Activated CD8-positive, alpha-beta T cell treated with anti-CD3 and anti-CD28 coated beads for 36 hours (primary cell): ENCODE measurements at places on chromosomes 7 and 10.
A peak's percentile ranks its signal among the peaks of the same experiment; 100 is the strongest.

DNA sequence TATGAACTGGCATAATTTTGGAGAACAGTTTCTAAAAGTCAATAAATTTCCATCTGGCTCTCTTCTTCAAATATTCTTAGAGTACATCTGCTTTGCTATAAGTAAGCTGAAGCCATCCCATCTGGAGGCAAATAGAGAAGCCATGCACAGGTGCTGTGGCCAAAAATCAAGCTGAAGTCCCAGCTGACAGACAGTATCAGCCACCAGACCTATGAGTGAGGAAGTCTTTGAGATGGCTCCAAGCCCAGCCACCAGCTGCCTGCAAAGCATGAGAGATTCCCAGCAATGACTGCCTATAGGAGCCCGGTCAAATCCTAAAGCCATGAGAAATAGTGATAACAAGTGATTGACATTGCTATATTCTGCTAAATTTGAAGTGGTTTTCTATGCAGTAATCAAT is 21.7 kb upstream of the PRSS58 start:
- no peak overlapping the region for H3K27ac ChIP-seq
- H3K36me3 ChIP-seq = peaks cover 3% of the 10 kb centered on the region
- H3K27me3 ChIP-seq = peaks cover 21% of the 10 kb centered on the region
- no peak overlapping the region for H3K4me3 ChIP-seq
- no peak for DNase-seq
- H3K4me1 ChIP-seq = peaks cover 6% of the 10 kb centered on the region

GRCh38 chr7:50664937-50665336 is 99.7 kb upstream of the DDC start:
- peaks cover 2% of the 10 kb centered on the region for H3K36me3 ChIP-seq
- DNase-seq = no peak
- H3K4me3 ChIP-seq = no peak overlapping the region
- no peaks in the 10 kb centered on the region for H3K27me3 ChIP-seq
- H3K27ac ChIP-seq = peak overlapping the region; percentile 53
- peaks cover 50% of the 10 kb centered on the region for H3K4me1 ChIP-seq

DNA sequence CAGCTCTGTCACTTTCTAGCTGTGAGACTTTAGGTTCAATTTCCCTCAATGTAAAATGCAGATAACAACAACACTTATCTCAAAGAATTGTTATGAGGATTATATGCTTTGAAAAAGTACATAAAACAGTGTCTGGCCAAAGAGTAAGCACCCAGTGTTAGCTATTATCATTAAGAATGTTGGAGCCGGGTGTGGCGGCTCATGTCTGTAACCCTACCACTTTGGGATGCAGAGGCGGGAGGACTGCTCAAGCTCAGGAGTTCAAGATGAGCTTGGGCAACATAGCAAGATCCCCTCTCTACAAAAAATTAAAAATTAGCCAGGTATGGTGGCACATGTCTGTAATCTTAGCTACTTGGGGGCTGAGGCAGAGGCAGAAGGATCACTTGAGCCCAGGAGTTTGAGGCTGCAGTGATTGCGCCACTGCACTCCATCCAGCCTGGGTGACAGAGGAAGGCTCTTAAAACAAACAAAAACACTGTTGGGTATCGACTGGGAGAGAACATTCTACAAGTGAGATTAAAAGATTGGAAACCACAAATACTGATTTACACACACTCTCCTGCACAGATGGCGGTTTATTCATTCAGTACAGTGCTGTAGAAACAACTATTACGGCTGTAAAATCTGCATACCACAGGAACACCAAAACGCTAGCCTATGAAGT is 107.3 kb downstream of the PROSER2 start:
- H3K36me3 ChIP-seq = peaks cover 42% of the 10 kb centered on the region
- no peaks in the 10 kb centered on the region for H3K27me3 ChIP-seq
- DNase-seq = no peak
- no peaks in the 10 kb centered on the region for H3K4me1 ChIP-seq
- H3K4me3 ChIP-seq = no peak overlapping the region
- H3K27ac ChIP-seq = no peak overlapping the region

GRCh38 chr10:21080261-21080660 is 183.2 kb upstream of the NEBL start:
- no peaks in the 10 kb centered on the region for H3K36me3 ChIP-seq
- H3K4me3 ChIP-seq = no peak overlapping the region
- no peak for DNase-seq
- no peak overlapping the region for H3K27ac ChIP-seq
- peaks cover 3% of the 10 kb centered on the region for H3K27me3 ChIP-seq

GRCh38 chr7:2196381-2197378 is 36.1 kb downstream of the MAD1L1 start:
- H3K27me3 ChIP-seq = no peaks in the 10 kb centered on the region
- DNase-seq = peak; percentile 23
- H3K36me3 ChIP-seq = peaks cover 27% of the 10 kb centered on the region

DNA sequence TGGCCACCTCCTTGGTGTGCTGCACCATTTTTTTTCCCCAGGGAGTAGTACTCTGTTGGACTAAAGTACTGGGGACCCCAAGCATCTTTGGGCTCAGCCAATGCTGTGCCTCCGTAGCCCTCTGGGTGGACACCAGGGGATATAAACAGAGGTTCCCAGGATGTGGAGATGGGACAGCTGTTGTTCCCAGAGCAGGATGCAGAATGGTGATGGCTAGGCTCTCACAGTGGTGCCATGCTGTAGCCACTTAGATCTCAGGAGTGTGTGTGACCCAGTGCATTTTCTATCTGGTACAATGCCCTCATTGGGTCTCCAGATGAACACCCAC is 50.9 kb upstream of the SCIN start:
- no peak overlapping the region for H3K4me3 ChIP-seq
- H3K27ac ChIP-seq = no peak overlapping the region
- no peaks in the 10 kb centered on the region for H3K36me3 ChIP-seq
- no peaks in the 10 kb centered on the region for H3K4me1 ChIP-seq

GRCh38 chr10:131860806-131861440 is 39.9 kb upstream of the PPP2R2D start:
- no peak overlapping the region for H3K27ac ChIP-seq
- H3K36me3 ChIP-seq = no peaks in the 10 kb centered on the region
- DNase-seq = no peak
- no peak overlapping the region for H3K4me3 ChIP-seq

DNA sequence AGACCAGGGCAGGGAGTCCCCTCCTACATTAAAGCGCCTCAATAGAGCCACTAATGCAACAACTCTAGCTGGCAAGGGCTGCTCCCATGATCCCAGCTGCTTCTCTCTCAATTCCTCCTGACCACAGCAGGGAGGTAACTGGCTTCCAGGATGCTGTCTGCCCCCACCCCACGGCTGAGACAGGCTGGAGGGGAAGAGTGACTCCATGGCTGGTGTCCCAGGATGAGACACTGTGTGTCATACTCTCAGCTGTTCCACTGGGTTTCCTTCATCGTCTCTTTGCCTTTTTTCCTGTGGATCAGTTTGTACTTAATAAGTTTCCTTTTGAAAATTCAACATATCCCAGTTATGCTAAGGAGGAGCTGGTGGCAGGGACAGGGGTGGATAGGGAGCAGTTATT is 27.7 kb upstream of the MYH16 start:
- no peak overlapping the region for H3K4me3 ChIP-seq
- peaks cover 2% of the 10 kb centered on the region for H3K27me3 ChIP-seq
- no peaks in the 10 kb centered on the region for H3K4me1 ChIP-seq
- no peak for DNase-seq

DNA sequence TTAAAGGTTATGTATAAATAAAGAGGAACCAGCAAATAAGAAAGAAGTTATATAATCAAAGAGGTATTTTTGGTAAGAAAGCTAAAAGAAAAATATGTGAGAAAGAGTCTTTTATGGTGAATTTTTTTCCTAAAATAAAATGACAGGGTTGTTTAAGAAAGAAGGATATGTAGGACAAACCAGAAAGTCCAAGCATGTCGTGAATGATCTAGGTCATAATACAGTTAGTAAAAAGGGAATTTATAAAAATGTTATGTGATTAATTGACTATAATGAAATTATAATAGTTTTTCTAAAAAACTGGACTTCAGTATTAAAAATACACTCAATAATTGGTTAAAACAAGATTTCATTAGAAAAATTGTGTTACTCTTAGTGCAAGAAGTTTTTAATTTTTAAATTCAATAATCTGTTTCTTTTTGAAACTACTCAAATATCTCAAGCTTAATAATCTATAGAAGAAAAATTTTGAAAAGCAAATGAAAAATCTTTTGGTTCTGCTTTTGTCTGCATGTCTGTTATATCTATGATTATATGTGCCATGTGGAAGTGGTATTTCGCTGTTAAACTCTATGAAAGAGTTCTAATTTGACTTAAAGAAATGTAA is 23.3 kb downstream of the AVL9 start:
- H3K4me3 ChIP-seq = no peak overlapping the region
- no peak for DNase-seq
- no peaks in the 10 kb centered on the region for H3K27me3 ChIP-seq
- H3K4me1 ChIP-seq = peaks cover 51% of the 10 kb centered on the region
- peaks cover 69% of the 10 kb centered on the region for H3K36me3 ChIP-seq

DNA sequence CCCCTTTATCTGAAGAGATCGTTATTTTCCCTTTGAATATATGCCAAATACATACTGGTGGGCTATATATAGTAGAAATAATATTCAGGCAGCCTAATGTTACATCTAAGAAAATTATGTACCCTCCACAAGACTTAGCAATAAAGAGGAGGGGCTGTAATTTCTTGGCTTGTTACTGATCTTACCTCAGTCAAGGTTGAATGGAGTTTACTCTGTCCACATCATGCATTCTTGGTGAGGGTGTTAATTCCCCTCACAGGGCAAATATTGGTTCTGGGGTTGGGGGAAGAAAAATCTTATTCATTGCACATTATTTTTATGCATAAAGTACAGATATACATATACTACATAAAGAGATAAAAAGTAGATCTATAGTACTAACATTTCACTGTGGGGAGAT is 145.8 kb upstream of the ANK3 start:
- no peak for DNase-seq
- H3K27me3 ChIP-seq = no peaks in the 10 kb centered on the region
- no peak overlapping the region for H3K4me3 ChIP-seq
- H3K4me1 ChIP-seq = peaks cover 24% of the 10 kb centered on the region

DNA sequence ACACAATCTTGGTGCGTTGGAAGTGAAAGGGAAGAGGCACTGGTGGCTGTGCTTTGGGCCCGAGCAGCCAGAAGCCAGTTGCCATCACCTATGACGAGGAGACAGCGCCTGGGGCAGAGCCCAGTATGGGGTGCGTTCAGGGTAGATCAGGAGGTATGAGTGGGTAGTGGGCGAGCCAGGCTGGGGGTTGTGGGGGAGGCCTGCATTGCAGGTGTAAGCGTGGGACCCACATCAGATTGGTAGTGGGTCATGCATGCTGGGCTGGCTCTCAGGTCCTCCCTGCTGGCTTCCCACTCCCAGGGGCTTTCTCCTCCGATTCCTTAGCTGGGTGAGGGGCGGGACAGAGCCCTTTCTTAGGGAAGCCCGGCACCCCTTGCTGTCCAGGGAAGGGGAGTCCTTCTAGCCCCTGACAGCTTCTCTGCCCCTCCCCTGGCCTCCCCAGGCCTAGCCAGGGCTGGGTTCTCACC is 445 bp upstream of the PVRIG start:
- H3K4me3 ChIP-seq = peak overlapping the region; percentile 97
- peak; percentile 59 for DNase-seq
- peak overlapping the region; percentile 99 for H3K27ac ChIP-seq
- no peaks in the 10 kb centered on the region for H3K27me3 ChIP-seq
- peaks cover 50% of the 10 kb centered on the region for H3K4me1 ChIP-seq

GRCh38 chr7:151579644-151580043 is 59.9 kb upstream of the RHEB start:
- H3K4me3 ChIP-seq = no peak overlapping the region
- no peak for DNase-seq
- H3K4me1 ChIP-seq = no peaks in the 10 kb centered on the region
- H3K36me3 ChIP-seq = peaks cover 9% of the 10 kb centered on the region
- no peaks in the 10 kb centered on the region for H3K27me3 ChIP-seq

GRCh38 chr10:108421266-108421665 is 1256.8 kb upstream of the SORCS1 start:
- H3K36me3 ChIP-seq = no peaks in the 10 kb centered on the region
- no peak for DNase-seq
- H3K27ac ChIP-seq = no peak overlapping the region
- H3K27me3 ChIP-seq = no peaks in the 10 kb centered on the region
